ENCODE measurements at places on chromosomes 4 and X.

DNA sequence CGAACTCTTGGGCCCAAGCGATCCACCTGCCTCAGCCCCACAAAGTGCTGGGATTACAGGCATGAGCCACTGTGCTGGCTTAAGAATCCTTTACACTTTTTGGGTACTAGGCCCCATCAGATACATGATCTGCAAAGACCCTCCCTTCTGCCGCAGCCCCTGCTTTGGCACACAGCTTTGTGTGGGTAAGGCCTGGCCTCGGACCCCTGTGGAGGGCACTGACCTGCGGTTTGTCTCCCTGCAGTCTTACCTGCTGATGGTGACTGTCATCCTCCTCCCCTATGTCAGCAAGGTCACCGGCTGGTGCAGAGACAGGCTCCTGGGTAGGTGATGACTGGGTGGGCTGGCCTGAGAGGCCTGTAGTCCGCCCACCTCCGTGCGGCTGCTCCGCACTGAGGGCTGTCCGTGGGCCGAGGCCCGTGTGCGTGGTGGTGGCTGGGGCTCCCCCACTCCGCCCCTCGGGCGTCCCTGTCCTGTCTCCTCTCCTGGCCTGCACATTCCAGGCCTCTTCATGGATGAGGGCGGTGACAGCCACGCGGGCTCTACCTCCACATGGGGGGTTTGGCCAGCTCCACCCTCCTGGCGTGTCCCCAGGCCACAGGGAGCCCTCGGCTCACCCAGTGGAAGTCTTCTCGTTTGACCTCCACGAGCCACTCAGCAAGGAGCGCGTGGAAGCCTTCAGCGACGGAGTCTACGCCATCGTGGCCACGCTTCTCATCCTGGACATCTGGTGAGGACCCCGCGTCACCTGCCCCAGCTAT is 18.0 kb downstream of the DGKQ start:
- no peak for DNase-seq

DNA sequence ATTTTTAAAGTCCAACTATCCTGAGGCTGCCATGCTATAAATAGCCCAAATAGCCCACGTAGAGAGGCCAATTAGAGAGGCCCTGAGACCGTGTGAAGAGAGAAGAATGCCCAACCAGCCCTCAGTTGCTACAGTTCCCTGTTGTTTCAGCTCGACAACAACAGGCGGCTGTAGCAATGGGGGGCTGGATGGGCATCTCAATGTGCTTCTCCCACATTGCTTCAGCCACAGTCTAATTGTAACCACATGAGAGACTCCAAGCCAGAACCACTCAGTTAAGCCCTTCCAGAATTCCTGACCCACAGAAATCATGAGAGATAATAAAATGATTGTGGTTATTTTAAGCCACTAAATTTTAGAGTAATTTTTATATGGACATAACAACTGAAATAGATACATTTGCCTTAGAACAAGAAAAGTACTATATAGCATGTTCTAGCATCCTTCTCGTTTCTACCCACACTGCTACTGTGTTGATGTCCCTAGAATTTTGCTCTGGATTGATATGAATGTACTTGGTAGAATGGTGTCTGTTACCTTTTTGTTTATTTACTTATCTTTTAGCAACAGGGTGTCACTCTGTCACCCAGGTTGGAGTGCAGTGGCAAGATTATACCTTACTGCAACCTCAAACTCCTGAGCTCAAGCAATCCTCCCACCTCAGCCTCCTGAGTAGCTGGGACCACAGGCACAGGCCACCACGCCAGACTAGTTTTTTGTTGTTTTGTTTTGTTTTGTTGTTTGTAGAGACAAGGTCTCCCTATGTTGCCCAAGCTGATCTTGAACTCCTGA is 436.4 kb downstream of the BCOR start:
- DNase-seq: no peak

- DNase-seq: no peak
Observed at GRCh38 chrX:40260146-40260747, 162.5 kb upstream of the BCOR start.

DNA sequence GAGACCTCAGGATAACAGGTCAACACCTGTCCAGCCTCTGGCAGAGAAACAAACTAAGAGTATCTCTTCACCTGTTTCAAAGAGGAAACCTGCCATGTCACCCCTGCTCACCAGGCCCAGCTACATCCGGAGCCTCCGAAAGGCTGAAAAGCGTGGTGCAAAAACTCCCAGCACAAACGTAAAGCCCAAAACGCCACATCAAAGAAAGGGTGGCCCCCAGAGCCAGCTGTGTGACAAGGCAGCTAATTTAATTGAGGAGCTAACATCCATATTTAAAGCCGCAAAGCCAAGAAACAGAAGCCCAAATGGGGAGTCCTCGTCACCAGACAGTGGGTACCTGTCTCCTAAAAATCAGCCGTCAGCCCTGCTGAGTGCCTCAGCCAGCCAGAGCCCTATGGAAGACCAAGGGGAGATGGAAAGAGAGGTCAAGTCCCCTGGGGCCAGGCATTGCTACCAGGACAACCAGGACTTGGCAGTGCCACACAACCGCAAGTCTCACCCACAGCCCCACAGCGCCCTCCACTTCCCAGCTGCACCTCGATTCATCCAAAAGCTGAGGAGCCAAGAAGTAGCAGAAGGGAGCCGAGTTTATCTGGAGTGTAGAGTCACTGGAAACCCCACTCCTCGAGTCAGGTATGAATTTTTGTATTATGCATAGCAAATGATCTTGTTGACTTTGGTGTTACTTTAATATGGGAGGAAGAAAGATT is 15.1 kb downstream of the PALLD start:
- peak; percentile 86 for DNase-seq

DNA sequence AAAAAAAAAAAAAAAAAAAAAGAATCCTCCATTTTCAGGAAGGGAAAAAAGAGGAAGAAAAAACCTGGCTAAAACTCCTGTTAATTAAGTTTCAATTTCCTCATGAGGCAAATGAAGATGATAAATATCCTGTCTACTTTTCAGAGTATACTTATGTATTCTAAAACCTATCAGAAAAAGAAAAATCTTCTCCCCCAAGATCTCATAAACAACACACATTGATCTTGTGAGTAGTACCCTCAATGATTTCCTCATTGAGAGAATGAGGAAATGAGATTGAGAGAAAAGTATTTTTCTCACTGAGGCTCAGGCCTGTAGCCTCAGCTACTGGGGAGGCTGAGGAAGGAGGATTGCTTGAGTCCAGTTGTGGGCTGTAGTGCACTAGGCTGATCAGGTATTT is 146.7 kb downstream of the TET2 start:
- DNase-seq: no peak

DNA sequence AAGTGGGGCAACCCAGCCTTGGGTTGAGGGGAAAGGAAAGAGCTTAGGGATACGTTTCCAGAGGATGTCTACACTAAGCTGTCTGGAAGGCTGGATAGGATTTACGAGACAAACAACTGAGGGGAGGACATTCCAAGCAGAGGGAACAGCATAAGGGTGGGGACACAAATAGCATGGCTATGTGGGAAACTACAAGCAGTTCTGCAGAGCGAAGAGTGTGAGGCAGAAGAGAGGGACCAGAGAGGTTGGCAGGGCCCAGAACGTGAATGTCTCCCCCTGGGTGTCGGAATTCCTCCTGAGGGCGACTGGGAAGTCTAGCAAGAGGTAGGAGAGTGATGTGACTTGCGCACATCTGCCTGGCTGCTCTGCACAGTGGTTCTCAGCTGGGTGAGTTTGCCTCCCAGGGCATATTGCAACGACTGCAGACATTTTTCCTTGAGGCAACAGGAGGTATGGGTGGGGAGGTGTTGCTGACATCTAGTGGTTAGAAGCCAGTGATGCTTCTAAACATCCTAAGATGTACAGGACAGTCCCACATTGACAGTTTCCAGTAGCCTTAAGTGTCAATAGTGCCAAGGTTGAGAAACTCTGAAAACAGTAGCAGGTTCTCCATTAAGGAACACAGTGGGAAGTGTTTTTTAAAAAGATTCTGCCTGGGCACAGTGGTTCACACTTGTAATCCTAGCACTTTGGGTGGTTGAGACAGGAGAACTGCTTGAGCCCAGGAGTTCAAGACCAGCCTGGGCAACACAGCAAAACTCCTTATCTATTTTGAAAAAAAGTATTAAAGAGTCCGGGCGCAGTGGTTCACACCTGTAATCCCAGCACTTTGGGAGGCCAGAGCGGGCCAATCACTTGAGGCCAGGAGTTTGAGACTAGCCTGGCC is 9.2 kb downstream of the NDUFA1 start:
- DNase-seq: peak; percentile 34

DNA sequence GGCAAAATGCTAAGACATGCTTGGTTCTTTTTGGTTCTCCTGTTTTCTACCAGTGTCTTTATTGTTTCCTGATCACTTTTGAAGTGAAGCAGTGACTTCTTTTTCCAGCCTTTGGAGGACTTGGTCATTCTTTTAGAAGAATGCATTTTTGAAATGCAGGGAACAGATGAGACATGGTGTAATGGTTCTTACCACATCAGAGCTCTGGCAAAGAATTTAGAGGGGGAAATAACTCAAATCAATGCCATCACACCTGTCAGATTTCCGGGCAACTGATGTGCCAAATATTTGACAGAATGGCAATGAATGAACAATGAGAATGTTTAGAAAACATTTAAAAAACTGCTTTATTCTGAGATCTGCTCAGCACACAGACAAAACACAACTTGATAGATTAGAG is 519.6 kb downstream of the IQCM start:
- no peak for DNase-seq

GRCh38 chr4:110869862-110870572 is 247.1 kb upstream of the PITX2 start:
- DNase-seq: no peak
